Keratinocyte (primary cell): ENCODE measurements at places on chromosomes 13 and 19. TPM values are rescaled to one million over a fixed set of nuclear protein-coding genes. Genes with fewer than 3 reads are reported as not detected.

REEP6 gene
- polyA plus RNA-seq, result 1.2 to 1.3 TPM (median 1.2 TPM) in 3 replicates

MAST3 gene
- 0.73 to 1.4 TPM (median 0.76 TPM) in 3 replicates for polyA plus RNA-seq

DNA sequence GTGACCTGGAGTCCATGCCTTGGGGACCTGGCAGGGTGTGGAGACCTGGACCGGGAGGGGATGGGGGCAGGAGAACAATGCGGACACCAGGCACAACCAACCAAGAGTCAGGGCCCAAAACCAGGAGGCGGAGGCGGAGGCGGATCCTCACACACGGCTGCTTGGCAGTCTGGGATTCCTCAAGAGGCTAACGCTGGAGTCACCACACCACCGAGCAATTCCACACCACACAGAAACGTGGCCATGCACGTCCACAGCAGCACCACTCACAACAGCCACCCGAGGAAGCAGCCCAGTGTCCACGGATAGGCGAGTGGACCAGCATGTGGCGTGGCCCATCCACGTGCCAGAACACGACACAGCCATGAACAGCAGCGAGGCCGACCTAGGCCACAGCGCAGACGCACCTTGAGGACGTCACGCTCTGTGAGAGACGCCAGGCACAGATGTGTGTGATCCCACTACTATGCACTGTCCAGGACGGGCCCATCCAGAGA lies 17.7 kb downstream of the SBNO2 start:
- no peak overlapping the region for H3K4me3 ChIP-seq
- peaks cover 19% of the 10 kb centered on the region for H3K4me1 ChIP-seq

DNA sequence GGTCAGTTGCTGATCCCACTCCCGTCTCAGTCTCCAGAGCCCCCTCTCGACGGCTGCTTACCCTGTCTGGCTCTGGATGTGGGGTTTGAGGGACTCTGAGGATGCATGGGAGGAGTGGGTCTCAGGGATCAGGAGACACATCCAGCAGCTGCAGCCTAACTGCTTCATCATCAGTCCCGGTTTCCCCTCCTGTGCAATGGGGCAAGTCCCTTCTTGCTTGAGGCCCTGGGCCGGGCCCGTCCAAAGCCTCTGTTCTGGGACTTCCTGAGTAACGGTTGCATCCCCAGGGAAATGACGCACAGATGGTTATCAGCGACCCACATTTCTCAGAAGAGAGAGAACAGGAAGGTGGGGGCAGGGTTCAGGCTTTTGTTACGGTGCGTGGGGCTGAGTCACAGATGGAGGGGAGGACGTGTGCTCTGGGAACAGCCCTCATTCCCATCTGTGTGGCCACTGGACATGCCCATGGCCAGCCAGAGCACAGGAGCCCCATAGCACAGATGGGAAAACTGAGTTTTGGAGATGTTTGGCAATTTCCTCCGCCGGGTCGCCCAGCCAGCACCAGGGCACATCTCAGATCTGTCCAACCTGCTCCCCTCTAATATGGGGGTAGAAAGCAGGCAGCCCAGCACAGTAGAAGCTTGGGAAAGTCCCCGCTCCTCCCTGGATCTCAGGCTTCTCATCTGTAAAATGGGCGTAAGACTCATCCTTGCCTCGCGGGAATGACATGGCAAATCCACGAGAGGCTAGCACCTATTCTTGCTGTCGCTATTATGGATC lies 19.3 kb downstream of the GNA15 start:
- H3K27me3 ChIP-seq, result no peaks in the 10 kb centered on the region
- H3K4me3 ChIP-seq, result no peak overlapping the region
- DNase-seq, result peak; percentile 99
- H3K36me3 ChIP-seq, result peaks cover 42% of the 10 kb centered on the region
- H3K4me1 ChIP-seq, result peaks cover 16% of the 10 kb centered on the region

GRCh38 chr19:24098359-24098758 lies 11.4 kb downstream of the ZNF254 start:
- no peaks in the 10 kb centered on the region for H3K36me3 ChIP-seq
- H3K27me3 ChIP-seq, result no peaks in the 10 kb centered on the region
- no peak for DNase-seq
- H3K4me3 ChIP-seq, result no peak overlapping the region

DNA sequence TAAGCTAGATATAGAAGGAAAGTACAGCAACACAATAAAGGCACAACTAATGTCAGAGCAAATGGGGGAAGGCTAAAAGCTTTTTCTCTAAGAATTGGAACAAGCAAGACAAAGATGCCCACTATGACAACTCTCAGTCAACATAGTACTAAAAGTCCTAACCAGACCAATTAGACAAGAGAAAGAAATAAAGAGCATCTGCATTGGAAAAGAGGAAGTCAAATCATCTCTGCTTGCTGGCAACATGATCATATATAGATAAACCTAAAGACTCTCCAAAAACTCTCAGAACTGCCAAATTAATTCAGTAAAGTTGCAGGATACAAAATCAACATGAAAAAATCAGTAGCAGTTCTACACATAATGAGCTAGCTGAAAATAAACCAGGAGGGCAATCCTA lies 542.0 kb downstream of the DIAPH3 start:
- no peak overlapping the region for H3K27ac ChIP-seq
- H3K27me3 ChIP-seq, result no peaks in the 10 kb centered on the region
- no peaks in the 10 kb centered on the region for H3K36me3 ChIP-seq
- no peak for DNase-seq

GRCh38 chr13:50635504-50635903 lies 208.0 kb downstream of the DLEU7 start:
- no peak overlapping the region for H3K27ac ChIP-seq
- no peaks in the 10 kb centered on the region for H3K36me3 ChIP-seq
- no peaks in the 10 kb centered on the region for H3K4me1 ChIP-seq
- no peak for DNase-seq
- H3K4me3 ChIP-seq, result no peak overlapping the region

- H3K36me3 ChIP-seq, result no peaks in the 10 kb centered on the region
- no peaks in the 10 kb centered on the region for H3K4me1 ChIP-seq
Measured at GRCh38 chr19:8245869-8246835, 37.0 kb downstream of the CERS4 start.

DNA sequence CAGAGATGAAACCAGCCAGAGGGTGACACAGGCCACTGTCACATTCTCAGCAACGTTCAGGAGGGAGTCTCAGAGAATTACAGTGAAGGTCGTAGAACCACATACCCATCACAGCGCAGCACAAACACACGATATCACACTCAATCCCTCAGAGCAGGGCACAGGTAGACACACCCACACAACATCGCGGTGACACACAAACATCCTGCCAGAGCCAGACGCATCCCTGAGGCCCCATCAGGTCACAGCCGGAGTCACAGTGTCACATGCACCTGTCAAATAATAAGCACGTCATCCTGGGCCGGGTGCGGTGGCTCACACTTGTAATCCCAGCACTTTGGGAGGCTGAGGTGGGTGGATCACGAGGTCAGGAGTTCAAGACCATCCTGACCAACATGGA lies 17.5 kb downstream of the ELAVL3 start:
- DNase-seq, result no peak
- H3K27me3 ChIP-seq, result no peaks in the 10 kb centered on the region

DNA sequence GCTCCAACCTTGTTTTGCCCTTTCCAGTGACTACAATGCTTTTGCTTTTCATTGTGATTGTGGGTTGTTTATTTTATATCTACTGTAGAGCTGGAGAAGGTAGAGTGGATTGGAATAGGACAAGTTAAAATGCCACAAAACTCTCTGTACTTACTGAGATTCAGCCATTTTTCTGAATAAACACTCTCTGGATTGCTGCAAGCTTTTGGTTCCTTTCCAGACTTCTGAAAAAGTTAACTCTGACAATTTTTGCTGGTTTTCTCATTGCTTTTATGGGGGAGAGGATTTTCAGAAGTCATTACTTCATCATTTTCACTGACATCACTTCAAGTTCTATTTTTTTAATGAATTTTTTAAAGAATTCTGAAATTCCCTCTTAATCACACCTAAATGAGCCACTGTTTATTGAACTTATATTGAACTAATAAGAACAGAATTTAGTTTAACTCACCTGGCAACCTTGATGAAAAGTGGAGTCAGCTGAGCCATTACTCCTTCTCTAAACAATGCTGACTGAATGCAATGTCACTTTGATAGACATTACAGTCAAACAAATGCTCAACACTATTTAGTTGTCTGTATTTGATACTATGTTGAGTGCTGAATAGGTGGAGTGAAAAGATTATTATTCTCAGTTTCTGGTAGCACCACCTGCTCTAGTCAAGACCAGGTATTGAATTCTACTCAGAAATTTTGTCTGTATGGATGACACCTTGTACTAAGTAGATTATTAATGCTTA lies 303.5 kb downstream of the DLEU7 start:
- DNase-seq, result no peak
- no peaks in the 10 kb centered on the region for H3K36me3 ChIP-seq
- no peak overlapping the region for H3K27ac ChIP-seq

DNA sequence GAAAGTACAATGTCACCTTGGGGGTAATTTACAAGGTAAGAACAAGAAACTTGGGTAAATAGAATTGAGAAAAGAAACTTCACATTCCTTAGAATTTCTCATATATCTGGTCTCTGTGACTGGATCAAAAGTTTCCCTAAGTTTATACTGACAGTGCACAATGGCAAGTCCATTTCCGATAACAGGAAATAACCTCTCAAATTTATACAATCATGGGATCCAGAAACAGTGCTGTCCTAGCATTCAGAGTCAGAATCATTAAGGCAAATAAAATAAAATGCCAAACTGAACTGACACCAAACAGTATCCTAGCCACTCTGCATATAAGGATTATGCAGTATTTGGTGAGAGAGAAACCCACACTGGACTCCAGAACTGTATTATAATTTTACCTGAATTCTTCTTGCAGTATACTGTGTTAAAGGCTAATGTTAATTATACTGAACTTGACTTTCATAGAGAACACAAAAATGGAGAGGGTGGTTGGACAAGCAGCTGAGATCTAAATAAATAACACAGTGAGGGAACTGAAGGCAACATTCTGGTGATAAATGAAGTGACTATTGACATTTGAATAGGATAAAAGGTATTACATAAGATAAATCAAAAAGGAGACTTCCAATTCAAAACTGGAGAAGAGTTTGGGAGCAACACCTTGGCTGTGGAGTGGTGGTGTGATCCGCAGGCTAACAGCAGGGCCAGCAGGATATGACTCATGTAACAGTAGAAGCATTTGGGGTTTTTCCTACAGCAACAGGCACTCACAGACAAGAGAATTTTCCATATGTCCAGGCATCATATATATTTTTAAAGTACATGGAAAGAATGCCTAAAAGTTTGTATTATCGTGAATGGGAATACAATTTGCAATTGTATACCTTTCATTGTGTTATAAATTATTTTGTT lies 932.5 kb upstream of the MIR17HG start:
- H3K27ac ChIP-seq, result peak overlapping the region; percentile 70
- no peaks in the 10 kb centered on the region for H3K36me3 ChIP-seq
- no peaks in the 10 kb centered on the region for H3K27me3 ChIP-seq
- peaks cover 23% of the 10 kb centered on the region for H3K4me1 ChIP-seq

DNA sequence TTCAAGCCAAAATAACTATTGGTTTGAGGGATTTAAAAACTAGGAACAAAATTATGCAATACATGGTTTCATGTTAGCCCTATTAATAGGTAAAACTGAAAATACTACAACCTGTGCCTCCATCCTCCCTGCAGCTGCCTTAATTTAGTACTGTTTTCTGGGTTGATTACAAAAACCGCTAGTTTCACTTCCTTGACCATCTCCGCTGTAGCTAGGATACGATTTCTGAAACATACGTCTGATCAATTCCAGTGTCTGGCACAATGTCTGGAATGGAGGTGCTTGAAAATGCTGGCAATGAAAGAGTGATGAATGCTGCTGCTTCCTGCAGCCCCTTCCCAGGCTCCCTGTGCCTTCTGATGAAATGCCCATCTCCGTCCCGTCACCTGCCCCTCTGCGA lies 273.5 kb downstream of the SHISA2 start:
- no peak overlapping the region for H3K4me3 ChIP-seq
- H3K27me3 ChIP-seq, result no peaks in the 10 kb centered on the region
- no peaks in the 10 kb centered on the region for H3K4me1 ChIP-seq

DNA sequence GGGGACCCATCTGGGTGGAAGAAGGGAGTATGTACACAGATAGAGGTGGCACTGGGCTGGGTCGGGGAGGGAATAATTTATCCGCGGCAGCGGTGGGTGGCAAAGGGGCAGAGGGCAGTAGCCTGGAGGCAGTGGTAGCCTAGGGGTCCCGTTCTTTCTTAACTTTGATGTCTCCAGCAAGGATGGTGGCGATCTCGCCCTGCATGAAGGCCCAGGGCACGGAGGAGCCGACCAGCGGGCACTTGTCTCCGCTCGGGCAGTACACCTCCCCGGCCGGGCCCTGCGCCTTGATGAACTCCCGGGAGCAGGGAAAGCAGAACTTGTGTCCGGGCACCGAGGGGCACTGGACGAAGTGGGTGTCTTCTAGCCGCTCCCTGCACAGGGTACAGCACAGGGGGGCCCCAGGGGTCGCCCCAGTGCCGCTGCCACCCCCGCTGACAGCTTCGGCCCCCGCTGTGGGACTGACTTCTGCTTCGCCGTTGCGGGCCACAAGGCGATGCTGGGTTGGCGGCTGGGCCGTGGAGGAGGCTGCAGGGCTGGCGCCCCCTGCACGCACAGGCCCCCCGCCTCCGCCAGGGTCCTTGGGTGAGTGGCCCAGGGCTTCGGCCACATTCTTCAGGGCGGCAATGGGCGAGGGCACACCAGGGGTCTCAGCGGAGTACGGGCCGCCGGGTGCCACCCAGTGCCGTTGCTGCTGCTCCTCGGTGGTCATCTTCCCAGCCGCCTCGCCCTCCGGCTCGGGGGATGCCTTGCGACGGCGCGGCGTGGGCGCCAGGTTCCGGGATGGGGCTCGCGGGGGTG lies 1.9 kb downstream of the IRF2BP1 start:
- peaks cover 7% of the 10 kb centered on the region for H3K27me3 ChIP-seq
- DNase-seq, result no peak
- H3K4me1 ChIP-seq, result peaks cover 14% of the 10 kb centered on the region
- no peak overlapping the region for H3K27ac ChIP-seq

DNA sequence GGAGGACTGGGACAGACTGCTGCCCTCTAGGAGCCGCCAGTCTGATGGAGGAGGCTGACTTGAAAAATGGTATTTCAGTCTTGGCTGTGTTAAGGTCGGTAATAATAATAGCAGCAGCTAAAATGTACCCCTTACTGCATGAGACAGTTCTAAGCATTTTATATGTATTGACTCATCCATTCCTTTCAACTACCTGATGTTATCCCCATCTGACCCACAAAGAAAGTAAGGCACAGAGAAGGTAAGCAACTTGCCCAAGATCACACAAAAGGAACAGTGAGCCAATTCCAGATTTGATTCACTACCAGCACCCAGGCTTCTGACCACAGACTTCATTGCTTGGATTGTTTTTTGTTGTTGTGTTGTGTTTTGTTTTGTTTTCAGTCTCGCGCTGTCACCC lies 4.0 kb downstream of the NCAN start:
- no peaks in the 10 kb centered on the region for H3K36me3 ChIP-seq
- H3K27ac ChIP-seq, result no peak overlapping the region
- no peaks in the 10 kb centered on the region for H3K4me1 ChIP-seq
- no peak overlapping the region for H3K4me3 ChIP-seq
- no peak for DNase-seq

- H3K4me3 ChIP-seq, result no peak overlapping the region
- H3K27ac ChIP-seq, result peak overlapping the region; percentile 34
- H3K4me1 ChIP-seq, result peaks cover 11% of the 10 kb centered on the region
- no peaks in the 10 kb centered on the region for H3K27me3 ChIP-seq
- H3K36me3 ChIP-seq, result no peaks in the 10 kb centered on the region
Measured at GRCh38 chr13:43284162-43284561, 260.8 kb downstream of the DNAJC15 start.

GRCh38 chr19:29804493-29804892 lies 7.3 kb upstream of the CCNE1 start:
- peaks cover 2% of the 10 kb centered on the region for H3K4me1 ChIP-seq
- H3K36me3 ChIP-seq, result no peaks in the 10 kb centered on the region
- H3K27me3 ChIP-seq, result no peaks in the 10 kb centered on the region
- no peak for DNase-seq
